GM23338 (cell line): ENCODE measurements at places on chromosomes 5 and 9. TPM values are rescaled to one million over a fixed set of nuclear protein-coding genes. Genes with fewer than 3 reads are reported as not detected.

Gene ANKDD1B
- total RNA-seq, result 0.73 TPM in 1 of 2 replicates, not detected in the other

Gene ANGPTL2
- 5.2 and 7.1 TPM in 2 replicates for total RNA-seq

- H3K4me3 ChIP-seq, result no peak overlapping the region
- no peaks in the 10 kb centered on the region for H3K36me3 ChIP-seq
- no peaks in the 10 kb centered on the region for H3K4me1 ChIP-seq
- H3K27me3 ChIP-seq, result no peaks in the 10 kb centered on the region
- no peak for DNase-seq
Measured at GRCh38 chr9:110977259-110977709, 61.0 kb downstream of the LPAR1 start.

DNA sequence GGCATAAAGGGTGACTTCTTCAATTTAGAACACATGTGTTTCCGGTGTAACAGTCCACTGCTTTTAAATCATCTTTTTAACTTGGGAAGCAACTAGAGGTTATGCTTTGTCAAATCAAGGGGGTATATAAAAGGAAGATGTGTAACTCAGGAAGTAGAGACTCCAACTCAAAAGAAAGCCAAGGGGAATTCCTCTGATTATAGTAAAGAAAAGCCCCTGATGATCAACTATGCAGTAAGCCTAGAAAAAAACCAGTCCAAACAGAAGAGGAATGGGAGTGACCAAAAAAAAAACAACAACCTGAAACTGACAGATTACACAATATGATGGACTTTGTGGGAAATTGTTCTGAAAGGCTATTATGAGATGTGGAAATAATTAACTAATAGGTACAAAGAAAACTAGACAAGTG is 90.3 kb downstream of the AK8 start:
- no peak overlapping the region for H3K27ac ChIP-seq
- no peaks in the 10 kb centered on the region for H3K36me3 ChIP-seq
- no peak overlapping the region for H3K4me3 ChIP-seq
- no peaks in the 10 kb centered on the region; the same call in 1 of the 2 replicates for H3K4me1 ChIP-seq
- H3K27me3 ChIP-seq, result 0 out of 2 replicates have a peak, but pooled peaks cover 8% of the 10 kb centered on the region

Gene RAB3C
- 11.7 and 15.0 TPM in 2 replicates for total RNA-seq

GRCh38 chr5:135537745-135538144 is 2.0 kb upstream of the NEUROG1 start:
- H3K36me3 ChIP-seq, result no peaks in the 10 kb centered on the region; the same call in 1 of the 2 replicates
- no peak overlapping the region for H3K4me3 ChIP-seq
- peaks cover 100% of the 10 kb centered on the region for H3K27me3 ChIP-seq
- H3K27ac ChIP-seq, result no peak overlapping the region
- peaks cover 23% of the 10 kb centered on the region for H3K4me1 ChIP-seq

GRCh38 chr5:112034421-112034979 is 277.5 kb upstream of the NREP start:
- no peaks in the 10 kb centered on the region for H3K27me3 ChIP-seq
- DNase-seq, result no peak
- H3K27ac ChIP-seq, result no peak overlapping the region
- no peaks in the 10 kb centered on the region for H3K4me1 ChIP-seq
- no peak overlapping the region for H3K4me3 ChIP-seq
- no peaks in the 10 kb centered on the region; the same call in 1 of the 2 replicates for H3K36me3 ChIP-seq

- H3K4me1 ChIP-seq, result no peaks in the 10 kb centered on the region
- H3K27me3 ChIP-seq, result no peaks in the 10 kb centered on the region
- no peaks in the 10 kb centered on the region for H3K36me3 ChIP-seq
- H3K27ac ChIP-seq, result no peak overlapping the region
Measured at GRCh38 chr5:73160239-73160671, 12.7 kb upstream of the TMEM174 start.

GRCh38 chr5:116301110-116301509 is 216.3 kb downstream of the COMMD10 start:
- H3K4me1 ChIP-seq, result no peaks in the 10 kb centered on the region; the same call in 1 of the 2 replicates
- H3K36me3 ChIP-seq, result no peaks in the 10 kb centered on the region
- DNase-seq, result no peak

DNA sequence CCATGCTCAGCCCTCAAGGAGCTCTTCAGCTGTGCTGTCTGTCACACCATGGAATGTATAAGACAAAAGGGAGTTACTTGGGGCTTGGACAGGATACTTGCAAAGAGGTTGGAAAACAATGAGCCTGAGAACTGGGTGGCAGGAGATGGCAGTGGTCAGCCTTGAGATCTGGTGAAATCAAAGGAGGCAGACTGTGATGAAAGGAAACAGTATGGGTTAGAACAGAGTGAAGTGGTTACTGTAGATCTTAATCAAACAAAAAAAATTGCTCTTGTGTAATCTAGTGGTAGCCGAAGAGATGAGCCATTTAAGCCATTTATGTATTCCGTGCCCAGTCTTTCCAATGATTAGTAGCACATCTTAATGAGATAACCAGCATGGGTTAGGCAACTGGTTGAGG is 142.2 kb downstream of the SV2C start:
- no peak overlapping the region for H3K27ac ChIP-seq
- no peaks in the 10 kb centered on the region for H3K27me3 ChIP-seq
- 0 out of 2 replicates have a peak, but pooled peaks cover 3% of the 10 kb centered on the region for H3K4me1 ChIP-seq
- H3K4me3 ChIP-seq, result no peak overlapping the region

DNA sequence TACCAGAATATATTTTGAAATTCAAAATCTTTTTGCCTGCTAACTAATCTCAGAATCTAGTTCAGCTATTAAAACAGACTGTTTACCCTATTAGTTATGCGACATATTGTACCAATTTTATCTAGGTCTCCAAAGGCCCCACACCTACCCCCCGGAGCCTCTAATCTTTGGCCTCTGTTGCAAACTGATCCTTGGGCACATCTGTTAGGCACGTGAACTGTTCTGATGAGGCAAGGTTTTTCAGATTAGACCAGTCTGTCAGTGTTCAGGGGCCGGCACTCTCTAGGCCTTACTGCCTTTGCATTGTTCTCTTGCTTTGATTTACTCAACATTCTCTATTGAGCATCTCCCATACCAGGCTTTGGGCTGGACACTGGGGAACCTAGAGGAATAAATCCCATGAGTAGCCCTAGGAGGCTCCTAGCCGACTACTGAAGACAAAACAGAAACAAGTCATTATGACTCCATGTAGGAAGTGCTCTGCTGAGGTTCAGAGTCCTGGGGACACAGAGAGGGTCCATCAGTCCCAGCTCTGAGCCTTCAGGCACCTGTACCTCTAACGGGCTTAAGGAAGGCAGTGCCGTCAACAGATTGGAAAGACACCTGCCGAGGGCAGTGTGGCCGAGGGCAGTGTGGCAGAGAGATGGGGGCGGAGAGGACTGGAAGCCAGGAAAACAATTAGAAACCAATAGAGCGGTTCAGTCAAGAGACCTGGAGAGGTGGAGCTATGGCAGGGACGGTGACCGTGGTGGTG is 245.1 kb downstream of the AOPEP start:
- no peak overlapping the region for H3K27ac ChIP-seq
- no peaks in the 10 kb centered on the region for H3K36me3 ChIP-seq
- no peaks in the 10 kb centered on the region for H3K27me3 ChIP-seq
- no peaks in the 10 kb centered on the region for H3K4me1 ChIP-seq
- no peak overlapping the region for H3K4me3 ChIP-seq

Gene STC2
- 132 and 160 TPM in 2 replicates for total RNA-seq

GRCh38 chr9:87599901-87600610 is 102.4 kb downstream of the DAPK1 start:
- H3K27ac ChIP-seq, result peak overlapping the region; percentile 72; the same call in 1 of the 2 replicates
- no peak for DNase-seq
- H3K4me3 ChIP-seq, result no peak overlapping the region
- H3K36me3 ChIP-seq, result no peaks in the 10 kb centered on the region
- peaks cover 21% of the 10 kb centered on the region for H3K4me1 ChIP-seq

DNA sequence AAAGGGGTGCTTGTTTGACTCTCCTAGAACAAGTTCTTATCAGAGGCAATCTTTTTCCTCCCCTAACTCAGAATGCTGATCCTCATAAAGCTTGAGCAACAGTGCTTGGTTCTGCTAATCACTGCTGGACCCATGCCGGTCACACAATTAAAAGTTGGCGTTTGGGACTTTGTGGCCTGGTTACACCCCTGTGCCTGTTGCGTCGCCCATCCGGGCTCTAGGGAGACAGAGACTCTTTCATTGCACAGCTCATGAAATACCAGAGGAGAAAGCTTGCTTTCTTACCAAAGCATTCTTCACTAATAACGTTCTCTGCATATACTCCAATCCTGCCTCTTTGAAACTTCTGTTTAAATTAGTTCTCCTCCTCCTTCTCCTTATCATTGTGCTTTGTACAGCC is 301.1 kb downstream of the NR3C1 start:
- no peak for DNase-seq
- H3K27me3 ChIP-seq, result no peaks in the 10 kb centered on the region
- no peaks in the 10 kb centered on the region for H3K36me3 ChIP-seq
- H3K27ac ChIP-seq, result no peak overlapping the region
- H3K4me1 ChIP-seq, result no peaks in the 10 kb centered on the region

GRCh38 chr9:34069831-34070230 is 21.1 kb upstream of the UBAP2 start:
- H3K36me3 ChIP-seq, result no peaks in the 10 kb centered on the region
- no peak overlapping the region for H3K4me3 ChIP-seq
- no peak for DNase-seq
- no peaks in the 10 kb centered on the region for H3K27me3 ChIP-seq
- no peak overlapping the region for H3K27ac ChIP-seq
- H3K4me1 ChIP-seq, result peaks cover 9% of the 10 kb centered on the region; the same call in 1 of the 2 replicates

DNA sequence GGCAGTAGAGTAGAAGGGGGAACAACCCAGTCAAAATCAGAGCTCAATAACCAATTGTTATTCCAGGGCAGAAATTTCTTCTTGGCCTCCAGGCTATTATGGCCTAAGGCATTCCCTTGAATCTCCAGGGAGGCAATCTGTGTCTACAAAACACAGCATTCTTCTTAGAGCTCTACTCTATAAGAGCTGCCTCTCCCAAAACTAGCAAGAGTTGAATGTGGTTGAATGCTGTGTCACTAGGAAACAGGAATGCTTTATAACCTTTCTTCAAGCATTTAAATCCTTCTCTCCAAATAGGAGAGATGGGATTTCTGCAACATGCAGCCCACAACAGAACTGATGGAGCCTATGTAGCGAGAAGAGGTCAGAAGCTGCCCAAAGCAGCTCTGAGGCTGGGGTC is 97.1 kb upstream of the APC start:
- H3K27ac ChIP-seq, result no peak overlapping the region
- no peaks in the 10 kb centered on the region for H3K36me3 ChIP-seq
- DNase-seq, result peak; percentile 20
- no peaks in the 10 kb centered on the region for H3K27me3 ChIP-seq
- H3K4me3 ChIP-seq, result no peak overlapping the region

DNA sequence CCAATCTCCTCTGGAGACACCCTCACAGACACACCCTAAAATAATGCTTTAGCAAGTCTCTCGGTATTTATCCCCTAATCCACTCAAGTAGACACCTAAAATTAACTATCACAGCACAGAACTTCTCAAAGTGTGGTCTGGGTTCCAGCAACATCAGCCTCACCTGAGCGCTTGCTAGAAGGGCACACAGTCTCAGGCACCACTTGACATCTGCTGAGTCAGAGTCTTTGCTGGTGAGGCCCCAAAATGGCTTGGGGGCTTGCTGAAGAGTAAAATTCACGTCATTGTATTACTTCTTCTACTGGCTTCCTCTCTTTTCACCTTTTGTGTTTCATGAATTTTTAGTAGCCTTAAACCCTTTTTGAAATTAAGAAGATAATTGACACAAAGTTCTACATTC is 9.0 kb downstream of the FOXB2 start:
- H3K4me3 ChIP-seq, result no peak overlapping the region
- H3K4me1 ChIP-seq, result peaks cover 43% of the 10 kb centered on the region
- peak; percentile 52 for DNase-seq
- H3K27ac ChIP-seq, result no peak overlapping the region
- no peaks in the 10 kb centered on the region for H3K36me3 ChIP-seq

Gene PCDHGA2
- 0.82 and 1.0 TPM in 2 replicates for total RNA-seq

DNA sequence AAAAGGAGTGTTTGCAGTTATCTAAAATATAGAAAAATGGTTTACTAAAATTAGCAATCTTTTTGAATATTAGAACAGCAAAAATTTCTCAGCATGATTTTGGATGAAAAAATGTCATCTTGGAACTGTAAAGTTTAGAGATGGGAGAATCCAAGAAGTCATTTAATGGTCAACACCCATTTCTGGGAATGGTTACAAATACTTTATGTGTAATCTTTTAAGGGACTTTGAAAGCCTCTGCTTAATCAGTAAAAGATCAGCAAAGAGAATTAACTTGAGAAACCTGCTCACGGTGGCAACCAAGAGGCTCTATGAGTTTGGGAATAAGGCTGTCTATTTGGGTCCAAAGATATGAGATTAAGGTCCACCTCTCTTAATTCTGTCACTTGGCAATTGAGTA is 13.0 kb downstream of the C1QTNF3 start:
- no peak overlapping the region for H3K4me3 ChIP-seq
- H3K4me1 ChIP-seq, result peaks cover 4% of the 10 kb centered on the region
- no peak for DNase-seq
- no peaks in the 10 kb centered on the region for H3K36me3 ChIP-seq
- H3K27ac ChIP-seq, result no peak overlapping the region
- H3K27me3 ChIP-seq, result no peaks in the 10 kb centered on the region

Gene PNPLA7
- 0.39 and 0.80 TPM in 2 replicates for total RNA-seq

Gene NIPBL
- total RNA-seq, result 40.3 and 44.2 TPM in 2 replicates

- peaks cover 41% of the 10 kb centered on the region for H3K4me1 ChIP-seq
- no peaks in the 10 kb centered on the region; the same call in 1 of the 2 replicates for H3K36me3 ChIP-seq
- H3K4me3 ChIP-seq, result no peak overlapping the region
- no peak overlapping the region for H3K27ac ChIP-seq
- no peak for DNase-seq
Measured at GRCh38 chr5:142298789-142299188, 26.0 kb downstream of the SPRY4 start.

DNA sequence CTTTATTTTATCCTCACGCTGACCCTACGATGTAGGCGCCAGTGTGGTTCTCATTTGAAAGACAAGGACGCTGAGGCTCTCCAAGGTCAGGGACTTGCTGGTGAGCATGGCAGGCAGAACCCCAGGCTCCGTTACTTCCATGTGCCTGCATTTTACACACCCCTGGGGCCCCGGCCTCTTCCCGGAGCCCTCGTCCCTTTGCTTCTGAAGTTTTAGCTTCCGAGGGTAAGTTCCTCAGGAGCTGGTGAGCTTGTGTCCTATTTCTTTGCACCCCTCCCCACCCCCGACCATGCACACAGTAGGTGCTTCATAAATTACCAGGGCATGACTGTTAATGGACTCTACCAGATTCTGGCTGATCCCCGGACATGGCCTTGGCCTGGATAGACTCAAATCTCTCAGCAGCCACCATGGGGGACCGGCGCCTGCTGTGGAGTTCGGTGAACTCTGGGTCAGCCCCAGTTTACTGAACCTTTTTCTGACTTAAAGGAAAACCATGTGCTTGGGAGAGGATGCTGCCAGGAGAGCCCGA is 59.3 kb upstream of the RNU6ATAC start:
- H3K4me1 ChIP-seq, result no peaks in the 10 kb centered on the region
- H3K4me3 ChIP-seq, result no peak overlapping the region
- no peak overlapping the region for H3K27ac ChIP-seq
- no peaks in the 10 kb centered on the region for H3K27me3 ChIP-seq

- no peak overlapping the region for H3K4me3 ChIP-seq
- no peaks in the 10 kb centered on the region for H3K27me3 ChIP-seq
- H3K4me1 ChIP-seq, result peaks cover 13% of the 10 kb centered on the region; the same call in 1 of the 2 replicates
- no peak for DNase-seq
- H3K36me3 ChIP-seq, result peaks cover 39% of the 10 kb centered on the region
Measured at GRCh38 chr9:92295240-92295790, 1.8 kb upstream of the IARS1 start.
